Thyroid gland (tissue), 4 donors: ENCODE measurements at places on chromosomes 5 and 9.

GRCh38 chr5:43485406-43485805 is 1.7 kb upstream of the TMEM267 start:
- DNase-seq, result no peak
- no peak overlapping the region for H3K27ac ChIP-seq
- no peaks in the 10 kb centered on the region for H3K36me3 ChIP-seq
- H3K27me3 ChIP-seq, result no peaks in the 10 kb centered on the region

GRCh38 chr5:94660506-94660905 is 42.0 kb downstream of the SLF1 start:
- H3K36me3 ChIP-seq, result no peaks in the 10 kb centered on the region
- H3K4me3 ChIP-seq, result no peak overlapping the region
- no peaks in the 10 kb centered on the region for H3K4me1 ChIP-seq
- no peaks in the 10 kb centered on the region for H3K27me3 ChIP-seq
- H3K27ac ChIP-seq, result no peak overlapping the region
- DNase-seq, result no peak

- H3K36me3 ChIP-seq, result no peaks in the 10 kb centered on the region
- H3K27ac ChIP-seq, result no peak overlapping the region
- no peak for DNase-seq
- H3K4me1 ChIP-seq, result no peaks in the 10 kb centered on the region
- no peak overlapping the region for H3K4me3 ChIP-seq
- no peaks in the 10 kb centered on the region for H3K27me3 ChIP-seq
These were observed 265.0 kb upstream of the FAM174A start for GRCh38 chr5:100270023-100270771.

GRCh38 chr9:110156416-110156815 is 51.5 kb downstream of the C9orf152 start:
- DNase-seq, result no peak
- H3K4me1 ChIP-seq, result peaks cover 40% of the 10 kb centered on the region
- H3K27me3 ChIP-seq, result no peaks in the 10 kb centered on the region
- no peak overlapping the region for H3K4me3 ChIP-seq
- H3K36me3 ChIP-seq, result no peaks in the 10 kb centered on the region
